ENCODE measurements at places on chromosomes 11 and 22. TPM values are rescaled to one million over a fixed set of nuclear protein-coding genes. Genes with fewer than 3 reads are reported as not detected.

DNA sequence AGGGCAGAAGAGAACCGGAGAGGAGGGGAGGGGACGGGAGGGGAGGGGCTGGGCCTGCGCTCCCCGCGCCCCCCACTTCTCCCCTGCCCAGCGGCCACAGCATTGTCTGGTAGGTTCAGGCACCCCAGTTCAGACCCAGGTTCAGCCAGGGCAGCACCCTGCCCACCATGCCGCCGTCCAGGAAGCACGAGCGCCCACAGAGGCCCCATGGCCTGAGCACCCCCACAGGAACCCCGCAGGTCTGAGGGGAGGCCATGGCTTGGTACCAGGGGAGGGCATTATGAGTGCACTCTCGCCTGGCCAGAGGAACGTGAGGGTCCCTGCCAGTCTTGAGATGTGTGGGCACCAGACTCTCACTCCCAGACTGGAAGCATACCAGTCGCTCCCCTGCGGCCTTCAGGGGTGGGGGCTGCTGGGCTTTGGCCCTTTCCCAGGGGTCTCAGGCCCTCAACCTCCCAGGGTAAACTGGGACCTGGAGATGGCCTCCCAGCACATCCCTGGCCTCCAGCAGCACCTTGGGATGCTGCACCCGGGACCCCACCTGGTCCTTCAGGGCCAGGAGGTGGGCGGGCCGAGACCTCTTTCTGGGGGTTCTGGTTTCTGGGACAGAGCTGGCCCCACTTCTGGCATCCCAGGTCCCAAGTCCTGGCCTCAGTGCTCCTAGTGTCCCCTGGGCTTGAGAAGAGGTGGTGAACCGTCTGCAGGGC is 597 bp upstream of the PLXNB2 start:
- no peaks in the 10 kb centered on the region for H3K36me3 ChIP-seq
- peaks cover 36% of the 10 kb centered on the region for H3K4me1 ChIP-seq
- H3K27ac ChIP-seq = peak overlapping the region; percentile 42
- H3K27me3 ChIP-seq = no peaks in the 10 kb centered on the region

DNA sequence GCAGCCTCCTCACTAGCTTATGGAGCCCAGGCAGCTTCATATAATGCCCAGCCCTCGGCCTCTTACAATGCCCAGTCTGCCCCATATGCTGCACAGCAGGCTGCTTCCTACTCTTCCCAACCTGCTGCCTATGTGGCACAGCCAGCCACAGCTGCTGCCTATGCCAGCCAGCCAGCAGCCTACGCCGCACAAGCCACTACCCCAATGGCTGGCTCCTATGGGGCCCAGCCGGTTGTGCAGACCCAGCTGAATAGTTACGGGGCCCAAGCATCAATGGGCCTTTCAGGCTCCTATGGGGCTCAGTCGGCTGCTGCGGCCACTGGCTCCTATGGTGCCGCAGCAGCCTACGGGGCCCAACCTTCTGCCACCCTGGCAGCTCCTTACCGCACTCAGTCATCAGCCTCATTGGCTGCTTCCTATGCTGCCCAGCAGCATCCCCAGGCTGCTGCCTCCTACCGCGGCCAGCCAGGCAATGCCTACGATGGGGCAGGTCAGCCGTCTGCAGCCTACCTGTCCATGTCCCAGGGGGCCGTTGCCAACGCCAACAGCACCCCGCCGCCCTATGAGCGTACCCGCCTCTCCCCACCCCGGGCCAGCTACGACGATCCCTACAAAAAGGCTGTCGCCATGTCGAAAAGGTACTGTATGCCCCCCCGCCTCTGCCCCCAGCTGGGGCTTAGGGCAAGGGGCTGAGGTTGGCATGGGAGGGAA is 8.8 kb downstream of the RBM14 start:
- peaks cover 11% of the 10 kb centered on the region for H3K4me1 ChIP-seq
- H3K27ac ChIP-seq = no peak overlapping the region
- no peaks in the 10 kb centered on the region for H3K27me3 ChIP-seq
- H3K36me3 ChIP-seq = peaks cover 63% of the 10 kb centered on the region

FAM227A gene
- total RNA-seq = 0.13 TPM

FADS1 gene
- total RNA-seq = 44.9 TPM

- no peaks in the 10 kb centered on the region for H3K4me1 ChIP-seq
- H3K4me3 ChIP-seq = no peak overlapping the region
- H3K36me3 ChIP-seq = no peaks in the 10 kb centered on the region
- DNase-seq = no peak
- no peak overlapping the region for H3K27ac ChIP-seq
- no peaks in the 10 kb centered on the region for H3K27me3 ChIP-seq
Measured at GRCh38 chr11:72823105-72823804, 9.0 kb downstream of the ATG16L2 start.

OR5B21 gene
- not detected for total RNA-seq

DNA sequence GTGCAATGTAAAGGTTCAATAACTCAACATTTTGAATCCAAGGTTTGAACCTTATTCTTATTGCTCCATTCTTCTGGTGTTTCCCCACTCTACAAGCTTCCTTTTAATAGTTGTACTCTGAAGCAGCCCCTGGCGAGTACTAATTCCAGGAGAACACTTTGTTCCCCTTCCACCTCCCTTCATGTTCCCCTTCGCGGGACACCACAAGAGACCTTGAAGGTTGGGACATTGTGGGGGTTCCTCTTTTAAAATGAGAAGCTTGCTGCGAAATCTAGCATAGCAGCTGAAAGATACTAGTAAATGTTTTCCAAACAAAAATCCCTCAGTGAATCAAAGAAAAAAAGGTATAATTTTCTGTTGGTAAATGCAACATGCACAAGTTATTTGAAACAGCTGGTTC is 626.3 kb upstream of the LRRC4C start:
- no peak overlapping the region for H3K4me3 ChIP-seq
- H3K27me3 ChIP-seq = no peaks in the 10 kb centered on the region
- DNase-seq = no peak

VSIG10L2 gene
- not detected for total RNA-seq

TEX12 gene
- total RNA-seq = 2.2 TPM

- H3K36me3 ChIP-seq = no peaks in the 10 kb centered on the region
- no peaks in the 10 kb centered on the region for H3K4me1 ChIP-seq
- H3K27me3 ChIP-seq = peaks cover 14% of the 10 kb centered on the region
- H3K27ac ChIP-seq = no peak overlapping the region
- DNase-seq = no peak
- no peak overlapping the region for H3K4me3 ChIP-seq
Measured at GRCh38 chr22:37127350-37127878, 17.9 kb upstream of the TMPRSS6 start.

GRCh38 chr11:3933165-3933628 is 77.7 kb downstream of the STIM1 start:
- H3K27me3 ChIP-seq = no peaks in the 10 kb centered on the region
- H3K4me3 ChIP-seq = no peak overlapping the region
- no peak overlapping the region for H3K27ac ChIP-seq
- H3K36me3 ChIP-seq = no peaks in the 10 kb centered on the region

DNA sequence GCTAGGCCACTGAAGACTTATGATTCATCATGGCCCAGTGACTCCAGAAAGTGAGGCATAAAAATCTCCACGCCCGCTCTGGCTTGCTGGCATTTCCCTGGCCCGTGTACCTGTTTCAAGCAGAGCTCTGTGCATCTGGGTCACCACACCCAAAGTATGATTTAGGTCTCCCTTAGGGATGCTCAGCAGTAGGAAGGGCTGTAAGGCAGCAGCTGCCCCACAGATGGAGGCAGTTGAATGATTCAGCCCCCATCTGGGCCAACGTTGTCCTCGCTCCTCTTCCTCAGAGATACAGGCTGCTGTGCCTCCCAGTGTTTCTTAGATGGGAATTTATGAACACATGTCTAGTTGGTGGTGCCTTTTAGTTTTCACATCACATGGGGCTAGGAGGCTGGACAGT is 21.6 kb downstream of the GPR83 start:
- H3K27ac ChIP-seq = no peak overlapping the region
- H3K27me3 ChIP-seq = no peaks in the 10 kb centered on the region
- DNase-seq = no peak
- no peaks in the 10 kb centered on the region for H3K4me1 ChIP-seq
- no peak overlapping the region for H3K4me3 ChIP-seq

DNA sequence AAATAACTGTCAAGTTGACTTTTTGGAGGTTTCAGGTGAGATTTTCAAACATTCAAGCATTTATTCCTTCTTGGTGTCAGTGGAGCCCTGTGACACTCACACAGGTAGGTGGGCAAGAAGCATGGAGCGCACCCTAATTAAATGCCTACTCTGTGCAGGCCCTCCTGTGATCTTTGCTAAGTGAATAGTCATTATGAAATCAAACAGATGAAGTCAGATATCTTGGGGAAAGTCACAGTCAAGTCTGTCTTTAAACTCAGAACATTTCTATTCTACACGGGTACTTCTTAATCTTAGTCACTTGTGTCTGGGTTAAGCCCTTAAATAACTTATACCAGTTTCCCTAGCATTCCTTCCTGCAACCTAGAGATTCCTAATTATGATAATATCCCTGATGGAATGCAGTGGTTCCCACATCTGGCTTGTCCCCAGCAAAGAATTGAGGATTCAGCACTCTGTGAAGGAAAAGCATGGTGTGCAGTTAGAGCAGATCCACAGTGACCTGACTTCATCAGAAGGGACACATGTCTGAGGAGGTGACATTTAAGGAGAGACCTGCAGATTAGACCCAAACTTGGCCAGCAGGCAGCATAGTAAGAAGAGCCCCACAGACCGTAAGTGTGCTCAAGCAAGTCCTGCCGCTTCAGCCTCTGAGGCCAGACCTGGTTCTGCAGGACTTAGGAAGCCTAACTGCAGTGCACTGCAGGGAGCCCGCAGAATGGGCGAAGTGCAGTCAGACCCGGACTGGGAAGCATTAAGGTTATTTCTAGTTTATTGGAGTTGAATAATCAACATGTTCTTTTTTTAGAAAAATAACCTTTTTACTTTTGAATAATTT is 85.3 kb upstream of the GAL start:
- H3K4me3 ChIP-seq = no peak overlapping the region
- DNase-seq = peak; percentile 52
- H3K27me3 ChIP-seq = no peaks in the 10 kb centered on the region
- H3K4me1 ChIP-seq = peaks cover 8% of the 10 kb centered on the region

OR52I2 gene
- not detected for total RNA-seq

GRCh38 chr11:2402890-2403645 is 2.5 kb downstream of the TSSC4 start:
- DNase-seq = no peak
- no peaks in the 10 kb centered on the region for H3K27me3 ChIP-seq
- H3K27ac ChIP-seq = no peak overlapping the region
- H3K36me3 ChIP-seq = peaks cover 4% of the 10 kb centered on the region
- peaks cover 20% of the 10 kb centered on the region for H3K4me1 ChIP-seq

- no peak overlapping the region for H3K27ac ChIP-seq
- no peaks in the 10 kb centered on the region for H3K36me3 ChIP-seq
- peaks cover 12% of the 10 kb centered on the region for H3K4me1 ChIP-seq
- no peaks in the 10 kb centered on the region for H3K27me3 ChIP-seq
- no peak for DNase-seq
Measured at GRCh38 chr11:13308704-13309103, 31.1 kb downstream of the BMAL1 start.

LDHAL6A gene
- total RNA-seq = not detected

DNA sequence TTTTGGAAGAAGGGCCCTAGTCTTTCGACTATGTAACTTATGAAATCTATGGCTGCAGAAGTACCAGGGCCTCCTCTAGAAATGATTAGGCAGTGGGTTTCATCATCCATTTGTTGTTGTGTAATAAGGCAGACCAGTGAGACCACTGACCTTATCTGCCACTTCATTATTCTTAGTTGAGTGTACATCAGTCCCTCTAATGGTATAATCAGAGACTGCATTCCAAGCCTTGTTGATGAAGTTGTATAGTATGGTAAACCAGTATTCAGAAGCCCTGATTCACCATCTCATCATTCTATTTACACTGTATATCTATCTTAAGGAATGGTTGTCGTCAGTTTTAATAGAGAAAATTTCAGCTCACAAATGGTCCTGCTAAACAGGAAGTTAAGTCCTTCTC is 32.2 kb upstream of the GRIA4 start:
- H3K4me3 ChIP-seq = no peak overlapping the region
- H3K27me3 ChIP-seq = no peaks in the 10 kb centered on the region
- no peaks in the 10 kb centered on the region for H3K4me1 ChIP-seq
- H3K36me3 ChIP-seq = no peaks in the 10 kb centered on the region

- H3K4me3 ChIP-seq = no peak overlapping the region
- peaks cover 22% of the 10 kb centered on the region for H3K27me3 ChIP-seq
- peaks cover 11% of the 10 kb centered on the region for H3K4me1 ChIP-seq
- H3K27ac ChIP-seq = no peak overlapping the region
- H3K36me3 ChIP-seq = no peaks in the 10 kb centered on the region
- no peak for DNase-seq
Measured at GRCh38 chr11:15072551-15073143, 746 bp upstream of the CALCB start.

DNA sequence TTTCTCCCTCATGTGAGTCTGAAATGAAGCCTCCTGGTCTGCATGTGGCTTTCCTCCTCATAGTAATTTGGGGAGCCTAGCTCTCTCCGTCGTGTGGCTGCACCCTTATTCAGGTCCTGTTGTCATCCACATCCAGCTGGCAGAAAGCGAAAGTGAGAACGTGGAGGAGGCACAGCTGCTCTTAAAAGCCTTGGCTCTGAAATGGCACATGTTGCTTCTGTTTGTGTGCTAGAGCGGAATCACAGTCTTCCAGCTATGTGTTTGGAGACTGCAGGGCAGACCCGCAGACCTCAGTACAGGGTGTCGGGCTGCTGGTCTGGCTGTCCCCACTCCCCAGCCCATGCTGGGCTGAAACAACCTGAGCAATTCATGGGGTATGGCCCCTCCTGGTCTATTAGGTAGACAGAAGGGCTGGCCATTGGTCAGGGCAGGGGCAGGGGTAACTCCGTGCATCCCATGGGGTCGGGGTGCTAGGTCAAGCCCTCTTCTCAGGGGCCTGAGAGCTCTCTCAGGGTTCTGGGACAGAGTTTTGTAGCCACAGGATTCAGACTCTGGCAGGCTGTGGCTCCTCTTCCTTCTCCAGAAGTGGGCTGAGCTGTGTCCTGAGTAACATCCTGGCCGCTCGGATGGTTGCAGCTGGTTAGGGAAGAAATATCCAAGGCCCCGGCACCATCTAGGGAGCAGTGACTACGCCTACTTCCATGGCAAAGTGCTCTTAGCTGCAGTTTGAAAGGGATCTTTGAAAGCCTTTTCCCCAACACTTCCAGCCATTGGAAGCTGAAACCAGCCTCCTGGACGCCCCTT is 50.6 kb downstream of the C11orf96 start:
- H3K27ac ChIP-seq = no peak overlapping the region
- H3K27me3 ChIP-seq = no peaks in the 10 kb centered on the region
- H3K4me3 ChIP-seq = peak overlapping the region; percentile 7
- H3K4me1 ChIP-seq = peaks cover 6% of the 10 kb centered on the region

NAV2 gene
- 11.9 TPM for total RNA-seq

FAR1 gene
- total RNA-seq = 56.1 TPM

APOBEC3B gene
- total RNA-seq = 2.3 TPM
